RKO (cell line): ENCODE measurements at places on chromosomes 3 and 15.

DNA sequence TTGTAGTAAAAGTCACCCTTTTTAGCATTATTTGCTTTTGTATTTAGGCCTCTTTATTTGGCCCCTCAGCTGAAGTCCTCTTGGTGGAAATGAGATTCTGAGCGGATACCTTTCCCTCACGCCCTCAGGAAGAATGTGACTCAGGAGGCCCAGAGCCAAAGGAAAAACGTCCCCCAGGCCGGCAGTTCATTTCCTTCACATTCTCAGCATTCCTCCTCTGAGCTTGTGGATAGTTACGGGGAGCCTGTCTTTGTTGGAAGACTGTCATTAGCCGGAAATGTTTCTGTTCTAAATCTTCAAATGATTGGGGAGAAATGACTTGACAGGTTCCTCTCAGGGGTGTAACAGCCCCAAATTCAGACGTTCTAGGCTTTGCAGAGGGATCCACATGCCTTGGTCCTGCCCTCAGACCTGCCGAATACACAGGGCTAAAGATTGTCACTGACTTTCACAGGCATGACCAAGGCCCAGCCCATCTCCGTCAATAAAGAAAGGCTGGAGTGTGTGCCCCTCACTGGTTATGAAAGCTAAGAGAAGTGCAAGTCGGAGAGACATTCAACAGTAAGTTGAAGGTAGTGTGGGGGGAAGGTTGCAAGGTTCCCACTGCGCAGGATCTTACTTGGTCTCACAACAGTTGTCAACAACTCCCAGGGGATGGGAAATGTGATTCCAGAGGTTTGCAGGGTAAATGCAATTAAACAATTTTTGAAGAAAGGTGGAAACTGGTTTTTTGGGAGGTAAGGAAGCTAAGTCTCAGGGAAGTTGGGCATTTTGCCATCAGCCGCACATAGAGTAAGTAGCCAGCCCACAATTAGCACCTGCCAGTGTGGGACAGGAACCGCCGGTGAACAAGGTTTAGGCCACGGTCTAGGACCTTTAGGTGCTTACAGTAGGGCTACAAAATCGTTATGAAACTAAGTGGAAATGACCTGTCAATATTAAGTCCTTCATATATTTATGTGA is 39.7 kb upstream of the MYZAP start:
- DNase-seq: no peak

GRCh38 chr3:9293076-9293475 is 43.6 kb upstream of the SRGAP3 start:
- no peak for DNase-seq

- peak; percentile 1 for DNase-seq
Measured at GRCh38 chr15:85785887-85786780, 8.6 kb downstream of the KLHL25 start.

DNA sequence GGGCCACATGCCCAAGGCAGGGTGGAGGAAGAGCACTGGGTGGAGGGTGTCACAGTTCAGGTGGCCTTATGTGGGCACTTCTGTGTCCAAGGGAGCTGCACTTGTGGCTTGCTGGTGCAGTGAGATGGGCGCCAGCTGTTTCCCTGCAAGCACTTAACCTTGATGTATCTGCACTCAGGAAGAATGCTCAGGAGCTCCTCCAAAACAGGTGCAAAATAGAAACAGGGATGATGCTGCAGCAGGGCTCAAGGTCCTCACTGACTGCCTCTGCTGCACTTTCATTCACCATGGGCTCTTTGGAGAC is 151.3 kb downstream of the CADPS start:
- DNase-seq: no peak

- DNase-seq: no peak
Measured at GRCh38 chr3:177426878-177427495, 229.7 kb upstream of the TBL1XR1 start.
